CD4-positive, alpha-beta T cell treated with Interleukin-6 for 4 hours (primary cell): ENCODE measurements at places on chromosomes 1 and 21.

DNA sequence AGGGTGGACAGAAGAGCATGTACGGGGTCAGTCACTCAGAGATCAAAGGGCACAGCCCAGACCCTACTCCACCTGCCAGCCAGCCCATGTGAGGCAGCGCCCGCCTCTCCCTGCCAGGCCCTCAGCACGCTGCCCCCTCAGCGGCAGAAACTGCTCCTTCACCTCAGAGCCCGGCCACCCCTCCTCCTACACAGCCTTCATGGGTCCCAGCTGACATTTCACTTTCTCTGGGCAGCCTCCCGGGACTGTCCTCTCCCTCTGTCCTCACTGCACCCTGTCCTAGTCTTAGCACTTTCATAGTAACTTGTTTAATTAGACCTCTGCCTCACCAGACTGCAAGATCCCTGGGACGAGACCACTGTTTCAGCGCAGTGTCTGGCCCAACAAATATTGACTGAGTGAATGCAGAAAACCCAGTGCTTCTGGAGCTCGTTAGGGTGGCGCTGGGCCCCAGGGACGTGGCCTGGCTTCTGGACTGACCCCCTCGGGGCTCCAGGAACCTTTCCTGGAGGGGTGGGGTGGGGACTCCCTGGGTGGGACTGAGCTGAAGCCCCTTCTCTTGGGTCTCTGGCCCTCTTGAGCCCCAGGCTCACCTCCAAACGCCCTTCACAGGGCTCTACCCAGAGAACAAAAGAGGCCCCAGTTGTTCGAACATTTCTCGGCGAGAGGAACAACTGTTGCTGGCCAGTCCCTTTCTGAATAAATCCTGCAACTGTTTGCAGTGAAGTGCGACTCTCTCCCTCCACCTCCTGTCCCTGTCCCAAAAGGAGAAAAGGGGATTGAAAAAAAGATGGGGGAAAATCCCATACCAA, 114.9 kb downstream of the CASZ1 start:
- DNase-seq = no peak

GRCh38 chr1:91827087-91827458, 58.9 kb downstream of the TGFBR3 start:
- DNase-seq = no peak

GRCh38 chr1:27374362-27375086, at the start of gene FCN3:
Gene FCN3 (minus strand): TSS chr1:27374824. CDS start chr1:27374818, 6 bp downstream.
- no peak for DNase-seq

DNA sequence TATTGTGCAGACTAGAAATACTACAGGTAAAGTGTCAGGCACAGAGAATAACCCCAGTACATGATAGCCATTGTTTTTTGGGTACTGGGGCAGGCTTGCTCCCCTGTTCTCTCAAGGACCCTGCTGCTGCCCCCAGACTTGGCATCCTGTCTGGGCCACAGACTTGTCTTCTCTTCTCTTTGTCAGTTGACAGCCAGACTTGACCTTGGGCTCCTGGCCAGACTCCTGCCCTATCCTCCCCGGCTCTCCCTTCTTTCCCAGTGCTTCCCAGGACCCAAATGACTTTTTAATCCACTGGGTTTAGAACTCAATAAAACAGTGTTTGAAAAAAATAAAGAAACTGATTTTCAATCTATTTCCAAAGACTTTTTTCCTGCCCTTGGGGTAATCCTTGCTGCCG, 43.2 kb downstream of the ZSCAN20 start:
- DNase-seq = no peak

DNA sequence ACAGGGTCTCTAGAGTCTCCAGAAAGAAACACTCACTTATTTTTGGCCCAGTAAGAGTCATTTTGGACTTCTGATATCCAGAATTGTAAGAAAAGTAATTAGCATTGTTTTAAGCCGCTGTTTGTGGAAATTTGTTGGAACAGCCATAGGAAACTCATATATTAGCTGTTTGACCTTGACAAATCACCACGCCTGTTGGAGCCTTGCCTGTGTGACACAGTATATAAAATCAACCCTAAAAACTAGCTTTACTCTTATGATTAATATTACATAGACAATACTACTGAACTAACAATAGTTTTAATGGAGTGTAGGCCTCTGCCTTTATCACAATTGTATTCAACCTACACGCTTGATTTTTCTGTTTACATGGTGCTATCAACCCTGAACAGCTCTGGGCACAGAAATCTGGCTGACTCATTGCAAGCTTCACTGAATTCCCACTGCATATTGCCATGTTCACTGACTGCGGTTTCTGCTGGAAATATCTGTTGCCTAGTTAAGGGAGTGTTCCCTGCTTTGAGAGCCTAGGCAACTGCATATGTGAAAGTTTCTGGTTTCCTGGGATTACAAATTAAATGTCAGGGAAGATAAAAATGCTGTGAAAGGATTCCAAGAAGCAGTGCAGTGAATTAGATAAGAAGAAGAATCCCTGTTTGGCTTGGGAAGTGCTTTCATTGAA, 419.5 kb upstream of the DEPDC1 start:
- no peak for DNase-seq

DNA sequence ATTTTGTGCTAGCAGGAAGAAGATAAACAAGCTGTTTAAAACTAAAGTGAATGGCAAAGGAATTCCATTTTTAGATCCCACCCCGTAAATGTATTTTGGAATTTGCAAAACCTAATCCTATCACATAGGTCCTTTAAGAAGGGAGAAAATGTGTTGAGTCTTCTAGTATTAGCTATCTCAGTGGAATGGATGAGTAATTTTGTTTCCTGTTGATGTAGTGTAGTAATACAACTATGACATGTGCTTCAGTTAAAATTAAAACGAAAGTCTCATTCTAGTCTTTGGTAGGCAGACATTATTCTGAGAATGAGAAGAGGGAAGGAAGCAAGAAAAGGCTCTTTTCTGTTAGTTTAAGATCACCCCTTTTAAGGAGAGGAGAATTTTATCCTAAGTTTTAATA, 265.9 kb upstream of the C1orf105 start:
- no peak for DNase-seq

DNA sequence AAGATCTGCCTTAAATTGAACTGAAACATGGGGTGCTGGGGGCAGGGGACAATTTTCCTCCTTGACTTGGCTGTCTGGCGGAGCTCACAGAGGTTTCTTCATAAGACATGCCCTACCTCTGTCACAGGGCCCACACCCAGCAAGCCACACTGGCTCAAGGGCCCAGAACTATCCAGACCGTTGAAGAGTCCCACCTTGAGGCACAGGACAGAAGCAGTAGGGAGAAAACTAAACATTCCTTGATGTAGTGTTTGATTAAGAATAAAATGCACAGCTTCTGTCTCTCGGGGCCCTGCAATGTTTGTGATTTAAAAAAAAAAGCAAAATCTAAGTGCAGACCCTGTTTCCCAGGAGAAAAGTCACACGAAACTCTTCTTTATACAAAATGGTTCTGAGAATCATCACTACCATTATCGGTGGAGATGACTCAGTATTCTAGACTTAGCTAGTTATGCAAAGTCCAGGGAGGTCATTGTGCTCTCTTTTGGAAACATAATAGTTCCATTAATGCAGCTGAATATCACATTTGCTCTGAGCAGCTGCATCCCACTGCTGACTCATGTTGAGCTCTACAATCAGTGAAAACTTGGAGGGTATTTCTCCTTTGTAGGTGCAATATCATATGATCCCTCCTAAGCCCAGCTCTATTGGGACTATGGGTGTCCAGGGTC, 53.6 kb upstream of the DIRAS3 start:
- no peak for DNase-seq

DNA sequence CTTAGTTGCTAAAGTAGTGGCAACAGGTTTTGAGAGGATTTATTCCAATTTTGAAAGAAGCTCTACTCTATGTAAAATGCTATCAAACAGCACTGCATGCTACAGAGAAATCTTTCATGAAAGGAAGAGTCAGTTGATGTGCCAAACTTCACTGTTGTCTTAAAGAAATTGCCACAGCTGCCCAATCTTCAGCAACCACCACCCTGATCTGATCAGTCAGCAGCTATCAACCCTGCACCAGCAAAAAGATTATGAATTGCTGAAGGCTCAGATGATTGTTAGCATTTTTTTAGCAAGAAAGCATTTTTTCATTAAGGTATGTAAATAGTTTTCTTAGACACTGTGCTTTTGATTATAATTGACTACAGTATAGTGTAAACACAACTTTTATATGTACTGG, 49.6 kb downstream of the SLC9C2 start:
- no peak for DNase-seq

DNA sequence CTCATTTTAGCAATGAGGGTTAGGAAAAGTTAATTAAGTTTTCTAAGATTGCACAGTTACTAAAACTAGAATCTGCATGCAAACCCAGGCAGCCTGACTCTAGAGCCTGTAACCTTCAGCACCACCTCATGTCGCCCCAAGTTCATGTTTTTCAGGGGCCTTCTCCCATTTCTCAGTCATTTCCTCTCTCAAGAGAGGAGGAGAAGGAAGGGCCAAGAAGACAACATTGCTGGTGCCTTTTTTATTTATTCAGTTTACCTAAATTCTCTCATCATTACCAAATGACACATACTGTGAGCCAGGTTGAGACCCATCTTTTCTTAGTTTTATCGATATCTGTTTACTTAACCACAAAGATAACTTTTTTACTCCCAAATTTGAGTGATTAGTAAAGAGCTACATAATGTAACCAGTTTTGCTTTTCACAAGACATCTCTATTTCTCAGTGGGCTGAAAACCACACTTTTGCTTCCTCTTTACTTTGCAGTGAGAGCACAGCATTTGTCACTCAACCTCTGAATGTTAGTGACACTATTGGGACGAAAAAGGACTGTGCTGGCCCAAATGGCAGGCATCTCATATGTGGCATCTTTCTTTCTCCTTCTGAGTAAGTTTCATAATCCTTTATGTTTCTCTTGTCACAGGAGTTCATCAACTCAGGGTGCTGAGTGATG, at the start of gene CD101:
CD101 (plus strand) TSS at position 507 of the 674 bp plus-strand sequence; CDS start at position 565, 58 bp downstream.
- DNase-seq = peak; percentile 22

- DNase-seq = no peak
Observed at GRCh38 chr1:15455522-15455921, 1.0 kb upstream of the CELA2A start.

GRCh38 chr1:28807986-28808385, 4.0 kb upstream of the OPRD1 start:
- DNase-seq = no peak

DNA sequence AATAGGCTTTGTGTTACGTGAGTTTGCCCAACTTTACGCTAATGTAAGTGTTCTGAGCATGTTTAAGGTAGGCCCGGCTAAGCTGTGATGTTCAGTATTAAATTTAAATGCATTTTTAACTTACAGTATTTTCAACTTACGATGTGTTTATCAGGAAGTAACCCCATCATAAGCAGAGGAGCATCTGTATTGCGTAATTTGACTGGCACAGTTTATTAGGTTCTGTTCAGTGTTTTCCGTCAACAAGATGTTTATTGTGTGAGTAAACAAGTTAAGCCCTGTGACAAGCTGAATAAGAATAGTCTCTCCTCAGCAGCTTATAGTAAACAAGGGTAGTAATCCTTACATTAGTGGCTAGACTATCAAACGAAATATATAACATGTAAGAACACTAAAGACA, 27.2 kb upstream of the SHISA4 start:
- no peak for DNase-seq

GRCh38 chr1:110485725-110486124, 33.2 kb downstream of the KCNA10 start:
- DNase-seq = no peak

GRCh38 chr1:20597650-20598049, 8.8 kb downstream of the CDA start:
- no peak for DNase-seq

- no peak for DNase-seq
Observed at GRCh38 chr1:26148887-26149286, 10.0 kb upstream of the FAM110D start.

DNA sequence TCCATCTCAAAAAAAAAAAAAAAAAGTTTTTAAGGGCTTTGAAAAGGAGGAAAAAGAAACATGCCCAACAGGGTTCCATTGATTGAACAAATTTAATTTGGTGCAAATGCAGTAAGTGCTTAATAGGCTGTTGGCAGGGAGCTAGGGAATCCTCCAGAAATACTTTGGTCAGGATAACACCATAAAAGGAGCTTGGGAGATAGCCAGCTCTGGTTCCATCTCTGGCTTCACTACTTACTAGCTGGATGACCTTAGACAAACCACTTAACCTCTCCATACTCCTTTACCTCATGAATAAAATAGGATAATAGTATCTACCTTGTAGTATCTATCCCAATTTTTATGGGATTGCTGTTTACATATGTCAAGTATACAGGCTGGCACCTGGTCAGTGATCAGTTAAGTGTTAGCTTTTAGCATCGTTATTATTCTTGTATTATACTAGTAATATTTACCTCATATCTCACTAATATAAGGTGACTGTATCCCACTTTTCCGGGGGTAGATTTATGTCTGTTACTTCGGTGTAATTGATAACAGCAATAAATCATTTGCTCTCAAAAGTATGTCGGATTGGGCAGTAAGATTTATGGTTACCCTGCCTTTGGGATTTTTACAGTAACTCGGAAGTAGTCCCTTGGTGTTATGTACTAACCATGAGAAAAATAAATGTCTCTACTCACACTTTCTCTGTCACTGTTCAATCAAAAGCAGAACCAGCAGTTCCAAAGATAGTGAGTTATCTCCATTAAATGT, 36.4 kb downstream of the BTG3 start:
- DNase-seq = no peak

DNA sequence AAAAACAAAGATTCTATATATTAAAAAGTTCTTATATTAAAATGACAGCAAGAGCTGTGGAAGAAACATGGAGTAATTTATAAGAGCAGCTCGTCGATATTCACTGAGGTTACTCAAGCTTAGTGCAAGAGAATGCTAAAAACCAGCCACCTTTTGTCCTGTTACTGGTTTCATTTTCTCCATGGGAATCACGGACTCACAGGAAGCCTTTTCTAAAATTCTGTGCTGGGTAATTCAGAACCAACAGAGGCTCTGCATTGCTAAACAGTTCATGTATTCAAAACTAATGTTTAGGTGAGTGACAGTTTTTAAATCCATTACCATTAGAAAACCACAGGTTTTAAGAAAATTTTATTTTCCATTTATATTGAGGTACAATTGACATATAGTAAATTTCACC, 147.8 kb upstream of the MAP1LC3C start:
- no peak for DNase-seq

- DNase-seq = no peak
Observed at GRCh38 chr1:201551877-201552731, 13.2 kb downstream of the NAV1 start.

DNA sequence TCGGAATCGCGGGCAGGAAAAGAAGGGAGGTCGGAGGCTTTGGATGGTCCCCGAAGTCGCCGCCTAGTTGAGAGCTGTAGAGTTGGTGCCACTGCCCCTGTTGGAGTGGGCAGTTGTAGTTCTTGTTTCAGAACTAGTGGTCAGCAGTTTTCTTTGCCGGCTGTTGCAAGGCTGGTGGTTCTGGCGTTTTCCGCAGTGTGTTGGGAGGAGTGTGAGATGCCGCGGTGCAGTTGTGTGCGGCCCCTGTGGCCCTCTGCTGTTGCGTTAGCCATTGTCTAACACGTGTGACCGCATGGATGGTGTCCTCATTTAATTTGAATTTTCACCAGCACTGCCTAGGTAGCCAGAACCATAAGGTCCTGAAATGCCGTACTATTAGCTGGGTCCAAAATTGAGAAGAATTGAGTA, 1.4 kb downstream of the ARF1 start:
- DNase-seq = no peak
